ENCODE measurements at places on chromosomes 5 and 9.
A peak's percentile ranks its signal among the peaks of the same experiment; 100 is the strongest.

DNA sequence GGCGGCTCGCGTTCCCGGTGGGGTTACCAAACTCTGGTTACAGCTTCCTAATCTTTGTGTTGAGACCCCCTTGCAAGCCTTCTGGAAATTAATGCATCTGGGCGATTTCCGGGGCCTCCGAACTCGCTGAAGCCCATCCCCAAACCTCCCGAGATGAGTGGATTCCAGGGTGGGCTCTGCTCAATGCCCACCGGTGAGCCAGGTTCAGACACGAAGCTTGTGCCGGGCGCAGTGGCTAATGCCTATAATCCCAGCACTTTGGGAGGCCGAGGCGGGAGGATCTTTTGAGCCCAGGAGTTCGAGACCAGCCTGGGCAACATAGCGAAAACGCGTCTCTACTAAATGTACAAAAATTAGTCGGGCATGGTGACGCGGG, 356 bp upstream of the HACD4 start:
- no peak for DNase-seq

DNA sequence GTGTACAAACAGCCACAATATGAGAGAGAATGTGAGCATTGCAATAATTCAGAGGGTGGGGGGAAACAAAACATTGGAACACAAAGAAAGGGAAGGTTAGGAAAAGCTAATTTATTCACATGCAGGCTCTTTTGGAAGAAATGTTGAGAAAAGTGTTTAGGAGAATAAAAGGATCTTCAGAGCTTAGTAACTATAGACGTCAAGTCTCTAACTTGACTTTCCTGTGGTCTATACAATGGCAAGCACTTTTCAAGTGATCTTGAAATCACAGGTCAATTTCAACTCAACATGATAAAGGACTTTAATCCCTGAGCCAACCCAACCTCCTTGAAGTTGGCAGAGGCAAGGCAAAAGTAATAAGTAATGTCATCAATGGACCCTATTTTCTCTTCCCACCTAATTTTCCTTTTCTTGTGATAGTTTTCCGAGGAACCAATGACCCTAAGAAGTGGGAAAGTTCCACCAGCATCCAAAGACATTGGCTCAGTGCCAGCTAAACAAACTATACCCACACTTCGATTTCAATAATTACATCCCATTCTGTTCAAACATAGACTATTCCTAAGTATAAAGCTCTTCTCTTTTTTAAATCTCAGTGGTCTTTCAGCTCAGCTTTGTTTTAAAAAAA, 23.7 kb downstream of the RFK start:
- DNase-seq: no peak

GRCh38 chr9:113523421-113524141, 60.1 kb downstream of the RGS3 start:
- peak; percentile 91 for DNase-seq

DNA sequence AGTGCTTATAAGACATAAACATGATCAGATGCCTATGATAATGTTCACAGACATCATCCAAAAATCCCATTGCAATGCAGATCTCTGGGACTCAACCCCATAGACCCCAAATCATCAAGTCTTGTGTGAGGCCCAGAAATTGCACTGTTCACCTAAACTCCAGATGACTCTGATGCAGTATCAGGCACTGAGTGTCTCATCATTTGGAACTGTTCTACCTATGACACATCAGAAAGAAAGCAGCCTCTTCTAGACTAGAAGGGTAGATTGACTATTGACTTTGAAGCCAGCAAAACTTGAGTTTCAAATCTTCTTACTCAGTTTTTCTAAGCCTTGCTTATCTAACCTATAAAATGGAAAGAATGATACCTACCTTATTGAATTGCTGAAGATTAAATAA, 58.7 kb upstream of the PAPPA start:
- DNase-seq: no peak

GRCh38 chr5:149015561-149015960, 47.3 kb downstream of the SH3TC2 start:
- DNase-seq: no peak

DNA sequence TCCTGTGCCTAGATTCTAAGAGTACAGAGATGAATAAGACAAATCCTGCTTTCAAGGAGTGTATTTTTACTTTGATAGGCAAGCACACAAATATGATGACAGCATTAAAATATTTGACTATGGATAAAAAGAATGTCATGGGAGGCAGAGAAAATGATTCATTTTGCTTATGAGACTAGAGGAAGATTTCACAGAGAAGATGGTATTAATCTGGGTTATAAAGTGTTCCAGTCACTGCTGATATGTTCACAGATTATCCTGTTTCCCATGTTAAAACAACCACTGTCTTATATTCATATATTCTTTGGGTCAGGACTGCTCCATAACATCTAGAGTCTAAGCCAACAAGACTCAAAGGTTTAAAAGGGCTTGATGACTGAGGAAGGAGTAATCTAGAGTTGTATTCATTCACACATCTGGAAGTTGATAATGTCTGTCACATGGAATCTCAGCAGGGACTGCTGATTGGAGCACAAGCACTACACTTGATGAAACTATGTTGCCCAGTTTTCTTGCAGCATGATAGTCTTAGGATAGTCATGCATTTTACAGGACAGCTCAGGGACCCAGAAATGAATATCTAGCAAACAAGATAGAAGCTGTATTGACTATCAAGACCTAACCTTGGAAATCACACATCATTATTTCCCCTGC, 79.3 kb downstream of the STARD4 start:
- no peak for DNase-seq

- DNase-seq: peak; percentile 42
Measured at GRCh38 chr9:112754578-112754977, 4.0 kb downstream of the SNX30 start.

DNA sequence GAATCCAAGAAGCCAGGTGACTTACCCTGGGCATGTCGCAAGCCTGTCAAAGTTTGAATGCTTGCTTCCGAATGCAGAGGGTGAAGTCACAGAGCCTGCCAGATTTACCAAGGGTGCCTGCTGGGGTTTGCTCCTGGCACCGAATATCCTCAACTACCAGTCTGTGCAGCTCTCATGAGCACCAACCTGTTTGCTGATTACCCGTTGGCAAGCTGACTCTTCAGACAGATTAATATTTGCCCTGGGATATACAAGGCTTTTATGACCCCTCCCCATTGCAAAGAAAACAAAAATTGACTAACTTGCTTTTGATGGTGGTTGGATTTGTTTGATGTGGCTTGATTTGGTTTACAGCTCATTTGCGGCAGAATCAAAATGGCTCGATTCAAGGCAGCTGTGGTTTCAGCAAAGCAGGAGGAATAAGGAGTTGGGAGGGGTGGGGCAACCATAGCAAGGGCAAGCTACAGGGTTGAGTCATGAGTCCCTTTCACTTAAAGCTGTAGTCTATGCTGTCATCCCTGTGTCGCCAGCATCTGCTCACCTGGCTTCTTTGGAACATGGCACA, 82.3 kb upstream of the AGXT2 start:
- DNase-seq: peak; percentile 45

- no peak for DNase-seq
Measured at GRCh38 chr5:169548315-169548714, 35.3 kb upstream of the SPDL1 start.

GRCh38 chr5:125065741-125066140, 319.3 kb upstream of the ZNF608 start:
- no peak for DNase-seq

DNA sequence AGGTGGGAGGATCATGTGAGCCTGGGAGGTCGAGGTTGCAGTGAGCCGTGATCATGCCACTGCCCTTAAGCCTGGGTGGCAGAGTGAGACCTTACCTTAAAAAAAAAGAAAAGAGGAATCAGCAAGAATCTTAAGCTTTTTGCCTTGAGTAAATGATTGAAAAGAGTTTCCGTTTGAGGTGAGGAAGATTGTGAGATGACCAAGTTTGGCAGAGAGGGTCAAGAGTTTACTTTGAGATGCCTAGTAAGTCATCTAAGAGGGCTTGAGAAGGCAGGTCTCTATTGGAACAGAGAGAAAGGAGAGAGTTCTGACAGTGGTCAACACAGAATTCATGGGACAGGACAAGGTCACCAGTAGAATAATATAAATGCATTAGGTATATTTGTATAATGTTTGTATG, 572.1 kb downstream of the TLE4 start:
- no peak for DNase-seq

GRCh38 chr9:116020801-116021200, 132.8 kb upstream of the PAPPA start:
- DNase-seq: no peak

- DNase-seq: no peak
Measured at GRCh38 chr5:33276628-33276950, 164.2 kb upstream of the TARS1 start.

GRCh38 chr5:171207256-171207847, 101.7 kb upstream of the TLX3 start:
- no peak for DNase-seq

- DNase-seq: no peak
Measured at GRCh38 chr9:34959461-34959860, 1.4 kb downstream of the PHF24 start.

DNA sequence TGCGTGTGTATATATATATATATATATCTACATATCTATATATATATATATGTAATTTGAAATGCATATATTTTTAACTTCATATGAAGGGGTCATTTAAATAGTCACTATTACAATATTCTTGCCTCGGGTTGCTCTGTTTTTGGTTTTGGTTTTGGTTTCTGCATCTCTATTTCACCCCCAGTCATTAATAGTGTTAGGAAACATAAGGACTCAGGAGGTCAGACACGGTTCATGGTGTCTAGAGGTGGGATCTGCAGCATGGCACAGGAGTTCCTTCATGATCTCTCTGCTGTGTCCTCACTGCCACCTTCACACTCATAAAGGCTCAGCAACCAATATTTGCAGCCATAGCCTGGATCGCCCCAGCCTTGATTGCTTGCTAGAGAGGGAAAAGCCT, 16.6 kb downstream of the C5orf58 start:
- no peak for DNase-seq

GRCh38 chr5:5291357-5291756, 131.1 kb upstream of the ICE1 start:
- no peak for DNase-seq

DNA sequence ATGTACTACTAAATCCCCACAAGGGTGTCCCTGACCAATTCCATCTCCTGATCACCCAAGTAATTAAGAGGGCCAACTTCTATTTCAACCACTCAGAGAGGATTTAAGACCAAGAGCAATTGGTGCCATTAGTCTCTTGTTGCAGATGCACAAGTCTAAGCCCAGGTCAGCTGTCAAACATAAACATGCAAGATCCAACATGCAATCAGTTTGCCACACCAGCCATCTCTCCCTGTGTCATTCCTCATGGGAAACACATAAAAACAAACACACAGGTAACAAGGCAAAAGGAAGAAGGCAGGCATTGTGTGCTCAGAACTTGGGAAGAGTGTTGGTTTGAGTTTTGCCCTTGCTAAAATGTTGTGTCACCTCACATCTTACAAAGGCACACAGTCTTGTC, 139.2 kb downstream of the SPOCK1 start:
- no peak for DNase-seq

DNA sequence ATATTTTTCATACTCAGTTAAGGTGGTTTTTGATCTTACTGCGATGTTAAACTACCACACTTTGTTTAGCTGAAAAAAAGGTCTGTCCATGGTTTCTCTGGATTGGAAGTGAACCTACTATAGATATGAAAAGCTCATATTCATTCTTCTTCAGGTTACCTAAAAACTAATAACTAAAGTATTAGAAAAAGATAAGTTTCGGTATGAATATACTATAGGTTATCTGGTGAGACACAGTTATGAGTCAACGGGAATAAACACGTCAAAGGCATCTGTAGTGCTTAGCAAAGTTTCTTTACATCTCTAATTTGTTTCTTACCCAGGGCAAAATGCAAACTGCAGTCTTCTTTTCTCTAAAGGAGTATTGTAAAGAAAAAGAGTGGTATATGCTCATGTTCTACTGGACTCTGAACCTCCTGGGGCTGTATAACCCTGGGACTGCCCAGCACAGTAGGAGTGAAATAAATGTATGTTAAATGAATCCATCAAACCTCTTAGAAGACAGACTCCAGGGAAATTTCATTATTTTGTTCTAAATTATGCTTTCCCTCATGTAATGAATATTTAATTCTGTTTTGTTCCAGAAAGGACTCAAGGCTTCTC, 521.9 kb downstream of the PDE4D start:
- no peak for DNase-seq

- no peak for DNase-seq
Measured at GRCh38 chr9:72925126-72925789, 27.6 kb downstream of the ALDH1A1 start.

DNA sequence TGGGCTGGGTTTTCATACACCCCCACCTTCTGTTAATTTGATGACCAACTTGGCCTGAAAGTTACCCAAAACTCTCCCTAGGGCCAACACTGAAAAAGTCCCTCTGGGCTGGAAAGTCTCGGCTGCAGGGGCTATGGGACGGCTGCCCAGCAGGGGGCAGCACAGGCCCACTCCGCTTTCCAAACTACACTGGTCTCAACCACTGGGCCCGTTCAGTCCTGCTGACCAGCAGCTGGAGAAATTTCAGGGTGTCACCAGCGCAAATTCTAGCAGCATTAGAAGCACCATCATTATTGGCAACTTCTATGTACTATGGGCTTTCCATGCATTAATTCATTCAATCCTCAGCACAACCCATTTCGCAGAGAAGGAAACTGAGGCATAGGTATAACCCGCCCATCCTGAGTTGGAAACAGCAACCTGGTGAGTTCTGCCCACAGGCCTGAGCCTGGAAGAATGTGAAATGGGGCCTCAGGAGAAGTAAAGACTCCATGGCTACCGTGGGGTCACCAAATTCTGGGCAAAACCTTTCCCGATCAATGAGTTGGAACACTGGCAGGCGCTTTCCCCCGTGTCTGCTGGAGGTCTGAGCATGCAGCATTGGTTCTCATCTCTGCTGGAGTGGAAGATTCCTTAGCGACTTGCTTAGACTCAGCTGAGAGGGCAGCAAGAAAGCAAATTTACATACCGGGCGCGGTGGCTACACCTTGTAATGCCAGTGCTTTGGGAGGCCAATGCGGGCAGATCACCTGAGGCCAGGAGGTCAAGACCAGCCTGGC, 9.7 kb downstream of the ORM2 start:
- peak; percentile 73 for DNase-seq

DNA sequence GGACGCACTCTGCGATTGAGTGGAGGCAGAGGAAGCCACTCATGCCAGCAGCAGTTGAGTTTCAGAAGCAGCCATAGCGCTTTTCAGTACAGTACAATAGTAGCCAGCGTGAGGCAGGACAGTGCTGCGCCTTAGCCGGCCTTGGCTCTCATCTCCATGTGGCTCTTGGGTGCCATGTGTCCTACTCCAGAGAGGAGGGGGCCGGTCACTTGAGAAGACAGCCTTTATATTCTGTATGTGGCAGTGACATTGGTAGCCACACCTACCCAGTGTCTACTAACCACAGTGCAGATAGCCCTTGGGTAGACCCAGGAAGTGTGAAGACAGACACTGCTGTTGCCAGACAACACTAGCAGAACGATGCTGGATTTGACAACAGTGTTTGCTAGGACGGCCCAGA, 42.3 kb downstream of the FAM78A start:
- no peak for DNase-seq

DNA sequence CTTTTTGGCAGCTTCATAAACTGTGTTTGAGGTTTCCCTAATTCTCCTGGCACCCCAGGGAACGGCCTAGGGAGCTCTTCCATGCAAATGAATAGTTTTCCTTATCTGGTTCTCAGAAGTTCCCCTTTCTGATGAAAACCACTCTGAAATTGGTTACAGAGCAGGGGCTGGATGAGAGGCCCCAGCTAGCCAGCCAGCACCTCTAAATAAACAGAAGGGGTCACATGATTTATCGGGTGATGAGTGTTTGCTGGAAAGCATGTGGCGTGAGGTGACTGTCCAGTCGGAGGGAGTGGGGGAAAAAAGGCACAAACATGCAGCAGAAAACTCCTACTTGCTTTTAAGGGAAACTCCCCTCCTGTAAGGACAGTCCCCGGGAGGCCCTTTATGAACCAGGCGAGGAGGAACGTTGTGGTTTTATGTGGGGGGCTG, 261.2 kb upstream of the ANKRD55 start:
- no peak for DNase-seq

All from stimulated activated naive CD8-positive, alpha-beta T cell treated with anti-CD3 and anti-CD28 coated beads, Interleukin-15, Interleukin-2, amounts not matched to agents 100 U/mL and 50 U/mL, for 24 hours (primary cell).